ENCODE measurements at places on chromosomes 4 and X.

DNA sequence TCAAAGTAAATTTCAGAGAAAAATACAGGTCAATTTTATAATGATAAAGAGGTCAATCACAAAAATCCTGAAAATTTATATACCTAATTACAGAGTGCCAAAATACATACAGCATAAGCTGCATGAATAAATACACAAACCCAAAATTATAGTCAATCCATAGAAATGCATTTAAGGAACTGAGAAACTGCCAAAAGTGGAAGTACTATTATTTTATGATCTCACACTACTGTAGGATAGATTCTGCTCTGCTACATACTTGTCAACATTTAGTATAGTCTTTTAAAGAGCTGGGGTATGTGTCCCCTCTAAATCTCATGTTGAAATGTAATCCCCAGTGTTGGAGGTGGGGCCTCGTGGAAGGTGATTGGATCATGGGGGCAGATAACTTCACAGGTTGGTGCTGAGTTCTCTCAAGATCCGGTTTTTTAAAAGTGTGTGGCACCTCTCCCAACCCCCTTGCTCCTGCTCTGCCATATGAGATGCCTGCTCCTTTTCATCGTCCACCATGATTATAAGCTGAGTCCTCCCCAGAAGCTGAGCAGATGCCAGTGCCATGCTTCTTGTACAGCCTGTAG is 31.8 kb downstream of the CHIC2 start:
- no peak for DNase-seq

GRCh38 chr4:20391198-20391597 is 139.5 kb downstream of the SLIT2 start:
- DNase-seq, result no peak

- no peak for DNase-seq
These were observed 10.8 kb upstream of the ACSL1 start for GRCh38 chr4:184836613-184837012.

GRCh38 chr4:40905414-40905813 is 155.7 kb downstream of the NSUN7 start:
- no peak for DNase-seq

DNA sequence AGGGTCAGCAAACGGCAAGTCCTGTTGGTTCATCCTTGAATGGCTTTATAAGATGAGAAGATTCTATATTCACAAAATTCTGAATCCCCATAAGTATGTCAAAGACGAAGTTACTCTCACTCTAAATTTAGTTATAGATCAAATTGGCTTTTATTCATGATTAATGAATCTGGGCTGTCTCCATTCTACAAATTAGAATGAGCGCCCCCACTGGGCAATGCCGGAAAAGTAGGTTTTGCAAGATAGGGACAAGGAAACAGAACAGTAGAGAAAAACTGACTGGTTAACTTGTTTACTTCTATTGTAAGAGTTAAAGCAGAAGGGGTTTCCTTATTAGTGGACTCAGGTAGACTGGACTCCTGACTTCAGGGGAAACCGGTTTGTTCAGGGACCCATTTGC is 100.3 kb downstream of the F11 start:
- no peak for DNase-seq

- DNase-seq, result no peak
These were observed 92.5 kb downstream of the PPP3CA start for GRCh38 chr4:101254776-101255175.

GRCh38 chr4:75722417-75722816 is 2.0 kb upstream of the USO1 start:
- no peak for DNase-seq

GRCh38 chr4:5206016-5206790 is 154.9 kb downstream of the STK32B start:
- DNase-seq, result peak; percentile 84

DNA sequence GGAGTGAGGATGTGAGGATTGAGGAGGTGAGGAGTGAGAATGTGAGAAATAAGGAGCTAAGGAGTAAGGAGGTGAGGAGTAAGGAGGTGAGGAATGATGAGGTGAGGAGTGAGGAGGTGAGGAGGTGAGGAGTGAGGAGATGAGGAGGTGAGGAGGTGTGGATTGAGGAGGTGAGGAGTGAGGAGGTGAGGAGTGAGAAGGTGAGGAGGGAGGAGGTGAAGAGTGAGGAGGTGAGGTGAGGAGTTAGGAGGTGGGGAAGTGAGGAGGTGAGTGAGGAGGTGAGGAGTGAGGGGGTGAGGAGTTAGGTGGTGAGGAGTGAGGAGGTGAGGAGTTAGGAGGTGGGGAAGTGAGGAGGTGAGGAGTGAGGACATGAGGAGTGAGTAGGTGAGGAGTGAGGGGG is 74.8 kb upstream of the MXD4 start:
- no peak for DNase-seq

- no peak for DNase-seq
These were observed 260.7 kb downstream of the COL25A1 start for GRCh38 chr4:109041463-109042360.

DNA sequence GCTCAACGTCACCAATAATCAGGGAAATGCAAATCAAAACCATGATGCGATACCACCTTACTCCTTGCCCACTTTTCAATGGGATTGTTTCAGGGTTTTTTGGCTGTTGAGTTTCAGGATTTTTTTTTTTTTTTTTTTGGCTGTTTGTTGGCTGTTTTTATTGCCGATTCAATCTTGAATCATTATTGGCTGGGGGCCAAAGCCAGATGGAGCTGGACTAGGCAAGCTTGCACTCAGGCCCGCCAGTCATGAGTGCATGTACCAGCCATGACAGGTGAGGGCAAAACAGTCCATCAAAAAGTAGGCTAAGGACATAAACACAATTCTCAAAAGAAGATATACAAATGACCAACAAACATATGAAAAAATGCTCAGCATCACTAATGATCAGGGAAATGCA is 13.3 kb downstream of the YIPF7 start:
- DNase-seq, result no peak

- no peak for DNase-seq
These were observed 32.0 kb upstream of the AMELX start for GRCh38 chrX:11261260-11261659.

GRCh38 chr4:22477136-22477812 is 38.6 kb downstream of the ADGRA3 start:
- no peak for DNase-seq

DNA sequence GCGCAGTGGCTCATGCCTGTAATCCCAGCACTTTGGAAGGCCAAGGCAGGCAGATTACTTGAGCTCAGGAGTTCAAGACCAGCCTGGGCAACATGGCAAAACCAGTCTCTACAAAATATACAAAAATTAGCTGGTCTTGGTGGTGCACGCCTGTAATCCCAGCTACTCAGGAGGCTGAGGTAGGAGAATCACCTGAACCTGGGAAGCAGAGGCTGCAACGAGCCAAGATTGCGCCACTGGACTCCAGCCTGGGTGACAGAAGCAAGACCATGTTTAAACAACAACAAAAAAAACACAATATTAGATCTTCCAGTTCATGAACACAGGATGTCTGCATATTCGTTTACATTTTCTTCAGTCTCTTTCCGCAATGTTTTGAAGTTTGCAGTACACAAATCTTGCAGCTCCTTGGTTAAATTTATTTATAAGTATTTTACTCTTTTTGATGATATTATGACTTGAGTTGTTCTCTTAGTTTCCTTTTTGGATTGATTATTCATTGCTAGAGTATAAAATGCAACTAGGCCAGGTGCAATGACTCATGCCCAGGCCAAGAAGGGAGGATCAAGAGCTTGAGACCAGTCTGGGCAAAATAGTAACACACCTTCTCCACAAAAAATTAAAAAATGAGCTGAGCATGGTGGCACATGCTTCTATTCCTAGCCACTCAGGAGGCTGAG is 30.4 kb upstream of the ABCG2 start:
- no peak for DNase-seq
